ENCODE measurements at places on chromosomes 3 and 15. TPM values are rescaled to one million over a fixed set of nuclear protein-coding genes. Genes with fewer than 3 reads are reported as not detected.

The DUOXA1 gene
- not detected for total RNA-seq

The RASA2 gene
- 3.7 TPM for total RNA-seq

GRCh38 chr3:66121318-66121717 is 82.6 kb upstream of the MAGI1 start:
- DNase-seq = no peak

DNA sequence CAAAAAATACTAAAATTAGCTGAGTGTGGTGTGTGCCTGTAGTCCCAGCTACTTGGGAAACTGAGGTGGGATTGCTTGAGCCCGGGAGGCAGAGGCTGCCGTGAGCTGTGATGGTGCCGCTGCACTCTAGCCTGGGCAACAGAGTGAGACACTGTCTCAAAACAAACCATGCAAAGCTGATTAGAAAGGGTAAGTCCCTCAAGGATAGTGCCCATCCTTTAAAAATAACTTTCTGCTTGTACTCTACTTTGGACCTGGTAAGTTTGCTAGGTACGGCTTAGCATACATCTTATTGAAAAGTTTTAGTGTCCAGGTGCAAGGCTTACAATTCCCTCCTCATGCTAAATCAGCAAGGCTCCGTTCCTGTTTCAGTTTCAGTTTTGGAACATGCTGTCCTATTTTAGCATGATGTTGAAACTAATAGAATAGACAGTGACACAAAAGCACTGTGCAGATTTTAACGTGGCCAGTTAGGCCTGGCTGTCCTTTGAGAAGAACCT is 21.4 kb downstream of the FEM1B start:
- DNase-seq = peak; percentile 48

The CPNE4 gene
- not detected for total RNA-seq

- DNase-seq = no peak
These were observed 75.4 kb upstream of the SLC6A1 start for GRCh38 chr3:10917176-10917575.

Measured in left lobe of liver (tissue), 2 donors.